ENCODE measurements at places on chromosomes 4 and X.

- no peak for DNase-seq
Observed at GRCh38 chr4:112185740-112186670, 40.8 kb downstream of the FAM241A start.

DNA sequence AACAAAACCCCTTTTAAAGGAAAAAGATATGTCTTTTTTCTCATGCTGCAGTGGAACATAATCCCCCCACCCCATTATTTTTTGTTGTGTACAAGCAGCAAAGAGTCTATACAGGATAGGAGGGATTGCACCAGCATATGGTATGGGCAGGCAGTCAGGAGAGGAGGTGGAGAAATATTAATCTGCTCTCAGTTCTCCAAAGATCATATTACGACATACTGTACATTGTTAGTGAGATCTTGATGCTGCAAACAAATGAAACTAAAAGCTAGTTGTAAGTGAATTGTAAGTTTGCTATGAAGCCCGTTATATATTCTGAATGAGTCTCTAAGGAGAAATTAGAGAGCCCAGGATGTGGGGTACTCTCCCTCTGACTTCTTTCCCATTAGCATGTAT, 75.3 kb downstream of the RAPGEF2 start:
- no peak for DNase-seq

- DNase-seq: no peak
Observed at GRCh38 chr4:53576676-53577372, 14.5 kb downstream of the LNX1 start.

DNA sequence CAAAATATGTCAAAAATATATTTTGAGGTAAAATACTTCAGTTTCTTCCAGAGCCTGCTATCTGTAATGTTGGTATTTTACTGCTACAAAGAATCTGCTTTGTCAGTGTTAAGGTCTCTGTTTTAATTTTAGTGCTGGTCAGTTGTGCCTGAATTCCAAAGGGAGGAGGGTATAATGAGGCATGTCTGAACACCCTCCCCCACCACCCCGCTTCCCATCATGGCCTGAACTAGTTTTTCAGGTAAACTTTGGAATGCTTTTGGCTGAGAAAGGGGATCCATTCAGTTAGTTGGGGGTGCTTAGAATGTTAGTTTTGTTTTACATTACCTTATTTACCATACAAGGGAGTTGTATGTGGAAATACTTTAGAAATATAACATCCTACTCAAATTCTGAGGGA, 158.5 kb downstream of the MID1IP1 start:
- no peak for DNase-seq

DNA sequence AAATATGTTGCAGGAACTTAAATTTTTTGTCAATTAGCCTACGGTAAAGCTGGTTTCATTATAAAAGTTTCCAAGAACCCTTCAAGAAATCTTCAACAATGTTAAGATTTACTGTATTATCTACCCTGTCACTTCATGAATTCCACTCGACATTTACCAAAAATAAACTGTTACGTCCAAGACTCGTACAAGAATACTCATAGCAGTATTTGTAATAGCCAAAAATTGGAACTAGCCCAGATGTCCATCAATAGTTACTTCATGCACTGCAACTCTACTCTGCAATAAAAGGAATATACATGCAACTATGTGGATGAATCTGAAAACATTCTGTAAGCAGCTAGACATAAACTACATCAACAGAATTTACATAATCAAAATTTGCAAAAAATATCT, 13.4 kb downstream of the RBMX start:
- no peak for DNase-seq

GRCh38 chrX:68232206-68232605, 201.1 kb downstream of the OPHN1 start:
- no peak for DNase-seq

DNA sequence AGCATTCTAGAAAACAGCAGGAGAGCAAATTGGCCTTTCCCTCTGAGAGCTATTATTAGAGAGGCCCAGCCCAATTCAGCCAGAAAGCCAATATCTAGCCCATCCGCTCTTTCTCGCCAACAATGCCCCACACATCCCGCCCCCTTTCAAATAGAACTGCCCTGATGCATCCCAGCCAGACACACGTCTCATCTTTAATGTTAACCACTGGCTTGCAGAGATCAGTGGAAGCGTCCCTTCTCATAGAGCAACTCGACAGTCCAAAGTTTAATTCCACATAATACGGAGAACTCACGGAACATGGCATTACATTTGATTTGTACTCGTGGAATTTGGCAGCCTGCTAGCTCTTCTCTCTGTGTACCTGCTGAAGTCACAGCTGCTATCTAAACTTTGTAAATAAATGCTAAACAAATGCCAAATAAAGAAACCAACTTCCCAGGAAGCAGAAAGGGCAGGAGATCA, 304.4 kb downstream of the DHX15 start:
- DNase-seq: no peak

DNA sequence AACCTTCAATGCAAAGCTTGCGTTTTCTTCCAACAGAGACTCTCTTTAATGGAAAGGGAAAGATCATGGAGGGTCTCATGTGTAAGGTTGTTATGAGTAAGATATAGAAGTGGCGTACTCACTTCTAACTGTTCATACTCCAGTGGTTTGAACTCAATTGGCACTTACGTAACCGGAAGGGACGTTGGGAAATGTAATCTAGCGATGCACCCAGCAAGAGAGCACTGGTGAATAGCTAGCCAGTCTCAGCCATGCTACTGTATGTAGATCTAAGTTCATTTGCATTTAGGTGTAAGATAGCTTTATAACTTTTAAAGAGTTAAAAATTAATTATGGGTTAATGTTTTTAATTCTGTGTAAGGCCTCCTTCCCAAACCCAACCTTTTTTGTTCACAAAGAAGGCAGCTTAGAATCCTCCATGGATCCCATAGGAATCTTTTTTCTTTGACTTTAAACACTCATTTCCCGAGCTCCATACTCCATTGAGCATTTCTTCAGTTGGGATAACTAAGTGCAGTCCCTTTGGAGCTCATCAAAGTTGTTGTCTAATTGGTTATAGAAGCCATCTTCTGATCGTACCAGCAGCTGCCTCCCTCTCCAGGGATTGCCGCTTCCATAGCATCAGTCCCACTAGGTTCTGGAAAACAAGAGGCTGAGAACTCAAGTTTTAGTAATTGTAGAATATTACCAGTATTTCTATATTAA, 191.1 kb downstream of the RAPGEF2 start:
- DNase-seq: no peak

- no peak for DNase-seq
Observed at GRCh38 chrX:24494647-24495075, 29.6 kb downstream of the PDK3 start.

GRCh38 chr4:140044337-140044902, 109.6 kb downstream of the MAML3 start:
- no peak for DNase-seq

DNA sequence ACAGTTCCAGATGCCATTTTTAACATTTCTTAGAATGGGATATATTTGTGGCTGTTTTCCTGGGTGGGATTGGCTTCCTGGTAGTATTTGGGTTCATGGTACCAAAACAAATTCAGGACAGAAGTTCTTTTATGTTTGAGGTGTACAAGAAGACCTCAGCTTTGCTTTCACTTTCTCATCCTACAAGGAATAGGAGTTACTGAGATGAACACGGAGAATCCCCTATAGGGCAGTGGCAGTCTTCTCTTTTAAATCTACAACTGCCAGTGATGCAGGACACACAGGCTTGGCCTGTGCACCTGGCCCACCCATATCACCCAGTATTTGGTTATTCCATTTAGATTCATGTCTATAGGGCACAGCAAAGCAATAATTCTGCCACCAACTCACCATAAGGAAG, 35.2 kb downstream of the SLC10A7 start:
- DNase-seq: no peak

GRCh38 chr4:184343502-184344177, 126.0 kb upstream of the ENPP6 start:
- peak; percentile 72 for DNase-seq

DNA sequence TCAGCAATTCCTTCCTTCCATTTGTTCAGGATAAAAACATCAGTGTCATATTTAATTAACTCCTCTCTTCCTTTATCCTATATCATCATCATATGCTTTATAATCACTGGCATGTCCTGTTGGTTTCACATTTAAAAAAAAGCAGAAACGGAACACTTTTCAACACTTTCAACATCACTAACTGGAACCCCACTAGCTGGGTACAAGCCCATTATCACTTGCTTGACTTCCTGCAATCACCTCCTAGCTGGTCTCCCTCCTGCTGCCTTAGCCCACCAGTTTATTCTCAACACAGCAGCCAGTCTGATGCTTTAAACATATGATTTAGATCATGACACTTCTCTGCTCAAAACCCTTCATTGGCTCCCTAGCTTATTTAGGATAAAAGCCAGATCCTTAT, 116.4 kb upstream of the LSM6 start:
- DNase-seq: no peak

DNA sequence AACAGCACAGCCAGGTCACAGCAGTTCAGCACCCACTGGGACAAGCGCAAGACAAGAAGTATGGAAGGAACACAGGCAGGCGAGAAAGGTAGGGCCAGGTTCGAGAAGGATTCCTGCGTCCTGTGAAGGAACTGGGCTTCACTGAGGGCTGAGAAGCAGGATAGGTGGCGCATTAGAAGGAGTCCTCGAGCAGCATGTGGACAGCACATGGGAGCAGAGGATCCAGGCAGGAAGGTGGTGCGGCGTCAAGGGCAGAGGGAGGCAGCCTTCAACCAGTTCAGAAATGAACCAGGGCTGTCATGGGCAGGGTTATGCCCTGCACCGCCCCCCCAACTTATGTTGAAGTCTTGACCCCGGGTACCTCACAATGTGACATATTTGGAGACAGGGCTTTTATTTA, 30.8 kb upstream of the LAP3 start:
- DNase-seq: no peak

GRCh38 chrX:154040307-154040756, 20.6 kb upstream of the IRAK1 start:
- DNase-seq: no peak

- peak; percentile 68 for DNase-seq
Observed at GRCh38 chr4:2961421-2961810, 1.8 kb downstream of the NOP14 start.

DNA sequence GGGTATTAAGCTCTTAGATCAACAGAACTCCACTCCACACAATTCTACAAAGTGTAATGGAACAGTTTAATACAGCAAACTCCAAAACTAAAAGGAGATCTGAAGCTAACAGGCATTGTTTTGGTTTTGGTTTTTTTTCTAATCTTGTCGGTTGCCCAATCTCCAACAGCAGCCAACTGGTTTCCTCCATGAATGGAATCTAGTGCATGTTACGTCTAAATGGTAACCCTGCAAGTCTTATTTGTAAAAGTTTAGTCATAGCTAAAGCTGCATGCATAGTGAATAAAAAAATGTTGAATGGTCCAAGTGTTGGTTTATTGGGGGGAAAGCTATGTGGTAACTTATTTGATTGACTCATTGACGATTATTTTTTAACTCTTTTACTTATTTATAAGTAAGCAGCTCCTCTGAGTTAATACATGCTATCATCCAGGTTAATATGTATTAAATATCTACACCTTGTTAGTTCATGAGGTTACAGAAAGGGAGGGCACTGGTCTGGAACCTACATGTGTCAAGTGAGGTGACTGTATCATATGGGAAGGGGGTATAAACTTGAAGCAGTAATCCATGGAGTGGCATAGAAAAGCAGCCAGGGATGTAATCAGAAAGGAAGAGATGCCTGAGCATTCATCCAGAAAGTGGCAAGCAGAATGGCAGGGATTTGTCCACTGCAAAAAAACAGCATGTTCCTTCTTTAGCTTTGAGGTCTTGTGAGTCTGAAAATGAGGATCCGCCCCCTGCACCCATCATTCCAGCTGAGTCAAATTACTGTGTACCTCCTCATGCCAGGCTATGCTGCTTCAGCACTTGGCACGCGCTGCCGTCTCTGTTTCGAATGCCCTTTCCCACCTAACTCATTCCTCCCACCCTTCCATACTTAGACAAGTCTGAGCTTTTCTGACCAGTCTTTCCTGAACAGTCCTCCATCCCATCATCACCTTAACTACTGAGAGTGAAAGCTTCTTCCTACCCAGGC, 81.7 kb downstream of the PDGFC start:
- DNase-seq: no peak

- no peak for DNase-seq
Observed at GRCh38 chrX:97060020-97060419, 176.3 kb downstream of the RPA4 start.

DNA sequence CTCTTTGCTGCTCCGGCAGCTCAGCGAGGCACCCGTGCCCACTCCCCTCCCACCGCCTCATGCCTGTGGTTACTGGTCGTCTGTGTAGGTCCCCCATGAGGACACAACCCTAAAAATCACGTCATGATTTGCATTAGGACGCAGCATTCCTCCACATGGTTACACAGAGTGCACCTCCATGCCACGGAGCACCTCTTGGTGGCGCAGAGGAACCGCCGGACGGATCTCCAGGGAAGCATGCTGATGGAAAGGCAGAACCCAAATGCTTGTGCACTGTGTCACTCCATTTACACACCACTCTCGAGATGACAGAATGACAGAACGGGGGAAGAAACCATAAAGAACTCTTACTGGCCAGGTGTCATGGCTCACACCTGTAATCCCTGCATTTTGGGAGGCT, 22.4 kb downstream of the FAM53A start:
- DNase-seq: no peak

- peak; percentile 61 for DNase-seq
Observed at GRCh38 chrX:69616457-69617203, 717 bp downstream of the EDA start.

DNA sequence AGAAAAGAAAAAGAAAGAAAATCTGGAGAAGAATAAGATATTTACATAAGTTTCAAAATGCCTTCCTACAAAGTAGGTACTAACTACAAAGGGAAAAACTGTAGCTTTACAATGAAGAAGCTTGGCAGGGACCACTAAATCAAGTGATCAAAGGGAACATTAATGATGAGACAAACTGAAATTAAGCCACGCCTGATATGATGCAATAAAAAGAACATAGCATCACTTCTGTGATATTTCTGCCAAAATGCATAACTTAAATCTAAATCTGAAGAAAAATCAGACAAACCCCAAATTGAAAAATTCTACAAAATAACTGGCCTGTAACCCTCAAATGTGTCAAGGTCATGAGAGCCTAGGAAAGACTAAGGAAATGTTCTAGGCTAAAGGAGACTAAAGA, 8.9 kb upstream of the DCLK2 start:
- DNase-seq: no peak

DNA sequence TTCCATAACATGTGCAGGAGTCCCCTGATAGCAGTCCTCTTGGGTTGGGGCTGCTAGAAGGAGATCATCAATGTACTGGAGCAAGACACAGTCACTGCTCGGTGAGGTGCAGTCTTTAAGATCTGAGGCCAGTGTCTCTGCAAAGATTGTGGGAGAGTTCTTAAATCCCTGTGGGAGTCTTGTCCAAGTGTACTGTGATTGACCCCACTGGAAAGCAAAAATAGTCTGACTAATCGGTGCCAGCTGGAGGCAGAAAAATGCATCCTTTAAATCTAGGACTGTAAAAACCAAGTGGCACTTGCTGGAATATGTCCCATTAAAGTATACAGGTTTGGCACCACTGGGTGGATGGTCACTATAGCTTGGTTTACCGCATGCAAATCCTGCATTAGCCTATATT, 31.1 kb downstream of the SULT1E1 start:
- no peak for DNase-seq

GRCh38 chrX:135513130-135513515, 7.3 kb upstream of the INTS6L start:
- DNase-seq: no peak

All from activated effector memory CD4-positive, alpha-beta T cell treated with anti-CD3 and anti-CD28 coated beads, Interleukin-2, amount 50 U/mL, for 16 hours (primary cell).